Lung (tissue), 17 donors: ENCODE measurements at places on chromosomes 4 and X. TPM values are rescaled to one million over a fixed set of nuclear protein-coding genes. Genes with fewer than 3 reads are reported as not detected.

DNA sequence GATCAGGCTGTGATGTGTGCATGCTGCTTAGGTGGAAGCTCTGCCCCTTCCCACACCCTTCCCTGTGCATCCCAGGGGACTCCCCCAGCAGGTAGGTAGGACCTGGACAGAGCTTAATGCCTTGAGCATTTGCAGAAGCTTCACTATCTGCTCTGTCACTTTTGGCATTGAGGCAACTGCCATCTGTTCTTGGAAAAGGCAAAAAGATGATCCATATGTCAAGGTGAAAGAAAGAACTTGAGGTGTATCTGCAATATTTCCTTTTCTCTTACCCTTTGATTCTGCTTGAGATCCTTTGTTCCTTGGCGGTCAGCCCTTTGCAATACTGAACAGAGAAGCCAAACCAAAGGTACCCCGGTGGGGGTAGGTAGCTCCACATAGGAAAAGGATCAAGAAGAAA lies 37.1 kb upstream of the TBC1D9 start:
- H3K27me3 ChIP-seq: no peaks in the 10 kb centered on the region
- H3K4me3 ChIP-seq: no peak overlapping the region

GRCh38 chrX:123871309-123871708 lies 11.5 kb downstream of the XIAP start:
- H3K36me3 ChIP-seq: no peaks in the 10 kb centered on the region
- no peak overlapping the region for H3K4me3 ChIP-seq
- no peaks in the 10 kb centered on the region for H3K4me1 ChIP-seq
- H3K27me3 ChIP-seq: no peaks in the 10 kb centered on the region
- DNase-seq: no peak

GRCh38 chr4:31655328-31655727 lies 935.2 kb downstream of the PCDH7 start:
- H3K4me1 ChIP-seq: no peaks in the 10 kb centered on the region
- H3K27ac ChIP-seq: no peak overlapping the region
- H3K36me3 ChIP-seq: no peaks in the 10 kb centered on the region
- no peak for DNase-seq
- H3K4me3 ChIP-seq: no peak overlapping the region
- H3K27me3 ChIP-seq: no peaks in the 10 kb centered on the region

The RTL3 gene
- 0.28 TPM for total RNA-seq

DNA sequence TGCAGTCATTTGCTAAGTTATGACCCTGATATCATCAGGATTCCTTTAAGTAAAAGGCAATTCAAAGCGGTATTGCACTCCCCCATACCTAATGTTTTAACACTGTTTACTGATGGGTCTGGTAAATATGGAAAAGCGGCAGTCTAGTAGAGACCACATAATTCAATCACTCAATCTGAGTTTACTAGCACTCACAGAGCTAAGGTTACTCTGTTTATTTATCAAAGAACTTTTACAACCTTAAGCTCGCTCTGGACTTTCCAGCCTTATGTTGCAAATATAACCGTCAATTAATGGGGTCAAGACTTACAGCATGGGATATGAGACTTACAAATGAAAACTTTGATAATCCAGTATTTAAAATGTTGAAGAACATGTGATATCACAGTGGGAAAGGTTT lies 124.5 kb upstream of the ZCCHC13 start:
- no peaks in the 10 kb centered on the region for H3K36me3 ChIP-seq
- no peak for DNase-seq
- no peaks in the 10 kb centered on the region for H3K4me1 ChIP-seq
- H3K4me3 ChIP-seq: no peak overlapping the region

GRCh38 chrX:68568136-68568535 lies 69.3 kb downstream of the YIPF6 start:
- H3K36me3 ChIP-seq: no peaks in the 10 kb centered on the region
- no peak overlapping the region for H3K4me3 ChIP-seq
- H3K27ac ChIP-seq: no peak overlapping the region

The RAB40AL gene
- 1.4 TPM for total RNA-seq

The PLRG1 gene
- 61.4 TPM for total RNA-seq

- no peak overlapping the region for H3K4me3 ChIP-seq
- no peaks in the 10 kb centered on the region for H3K4me1 ChIP-seq
- no peaks in the 10 kb centered on the region for H3K36me3 ChIP-seq
- no peaks in the 10 kb centered on the region for H3K27me3 ChIP-seq
- H3K27ac ChIP-seq: no peak overlapping the region
These were observed 34.0 kb upstream of the GNPDA2 start for GRCh38 chr4:44760142-44760898.

GRCh38 chrX:133189195-133189594 lies 29.0 kb downstream of the TFDP3 start:
- no peaks in the 10 kb centered on the region for H3K4me1 ChIP-seq
- no peak overlapping the region for H3K4me3 ChIP-seq
- H3K27ac ChIP-seq: no peak overlapping the region
- H3K36me3 ChIP-seq: no peaks in the 10 kb centered on the region
- DNase-seq: no peak
- peaks cover 16% of the 10 kb centered on the region for H3K27me3 ChIP-seq

- H3K36me3 ChIP-seq: no peaks in the 10 kb centered on the region
- no peaks in the 10 kb centered on the region for H3K27me3 ChIP-seq
- H3K4me1 ChIP-seq: no peaks in the 10 kb centered on the region
These were observed 1290.1 kb downstream of the PCDH7 start for GRCh38 chr4:32010221-32010620.

The HELT gene
- not detected for total RNA-seq

- H3K27ac ChIP-seq: no peak overlapping the region
- H3K27me3 ChIP-seq: peaks cover 18% of the 10 kb centered on the region
- peaks cover 2% of the 10 kb centered on the region for H3K36me3 ChIP-seq
- no peaks in the 10 kb centered on the region for H3K4me1 ChIP-seq
- DNase-seq: no peak
These were observed 9.7 kb downstream of the RAP2C start for GRCh38 chrX:132209527-132209926.

DNA sequence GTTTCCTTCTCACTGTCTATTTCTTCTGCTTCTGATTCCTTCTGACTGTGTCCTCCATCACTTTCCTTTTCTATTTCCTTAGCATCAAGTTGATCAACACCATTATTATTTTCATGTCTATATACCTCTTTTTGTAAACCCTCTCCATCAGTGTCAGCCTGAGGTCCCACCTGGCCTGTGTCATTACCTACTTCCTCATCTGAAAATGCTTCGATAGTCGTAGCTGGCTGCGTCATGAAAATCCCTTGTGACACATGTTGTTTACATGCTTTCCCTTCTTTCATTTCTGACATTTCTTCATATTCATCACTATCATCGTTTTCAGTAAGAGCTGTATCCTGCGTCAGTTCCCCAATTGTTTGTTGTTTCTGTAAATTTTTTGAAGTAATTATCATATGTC lies 39.6 kb downstream of the RPGR start:
- H3K4me3 ChIP-seq: no peak overlapping the region
- no peaks in the 10 kb centered on the region for H3K4me1 ChIP-seq
- H3K27me3 ChIP-seq: peaks cover 22% of the 10 kb centered on the region
- H3K27ac ChIP-seq: no peak overlapping the region

- no peaks in the 10 kb centered on the region for H3K4me1 ChIP-seq
- peak; percentile 46 for DNase-seq
- no peak overlapping the region for H3K4me3 ChIP-seq
- H3K36me3 ChIP-seq: no peaks in the 10 kb centered on the region
- H3K27me3 ChIP-seq: peaks cover 6% of the 10 kb centered on the region
These were observed 64.1 kb downstream of the USP11 start for GRCh38 chrX:47296766-47297365.

The INTU gene
- total RNA-seq: 8.2 TPM

DNA sequence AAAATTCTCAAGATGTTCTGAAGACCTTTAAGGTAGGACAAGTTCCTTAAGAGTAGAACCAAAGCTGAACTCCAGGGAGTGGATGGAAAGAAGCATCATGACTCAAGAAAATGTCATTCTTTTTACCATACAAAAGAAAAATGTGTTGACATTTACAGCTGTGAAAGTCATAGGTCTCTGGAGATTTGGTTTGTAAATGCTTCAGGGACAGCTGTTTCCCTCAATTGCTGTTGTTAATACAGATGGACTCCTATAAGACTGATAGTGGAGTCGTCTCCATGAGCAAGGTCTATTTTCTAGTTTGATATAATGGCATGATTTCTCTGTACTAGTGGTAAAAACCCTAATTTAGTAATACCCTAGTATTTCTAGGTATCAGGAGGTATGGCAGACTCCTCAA lies 101.7 kb downstream of the PHOX2B start:
- no peak overlapping the region for H3K27ac ChIP-seq
- no peak overlapping the region for H3K4me3 ChIP-seq
- H3K27me3 ChIP-seq: no peaks in the 10 kb centered on the region
- peaks cover 5% of the 10 kb centered on the region for H3K4me1 ChIP-seq
- H3K36me3 ChIP-seq: peaks cover 11% of the 10 kb centered on the region

GRCh38 chr4:139736661-139737060 lies 71.0 kb downstream of the MGST2 start:
- peaks cover 12% of the 10 kb centered on the region for H3K4me1 ChIP-seq
- H3K27me3 ChIP-seq: no peaks in the 10 kb centered on the region
- no peaks in the 10 kb centered on the region for H3K36me3 ChIP-seq
- DNase-seq: no peak
- no peak overlapping the region for H3K4me3 ChIP-seq

DNA sequence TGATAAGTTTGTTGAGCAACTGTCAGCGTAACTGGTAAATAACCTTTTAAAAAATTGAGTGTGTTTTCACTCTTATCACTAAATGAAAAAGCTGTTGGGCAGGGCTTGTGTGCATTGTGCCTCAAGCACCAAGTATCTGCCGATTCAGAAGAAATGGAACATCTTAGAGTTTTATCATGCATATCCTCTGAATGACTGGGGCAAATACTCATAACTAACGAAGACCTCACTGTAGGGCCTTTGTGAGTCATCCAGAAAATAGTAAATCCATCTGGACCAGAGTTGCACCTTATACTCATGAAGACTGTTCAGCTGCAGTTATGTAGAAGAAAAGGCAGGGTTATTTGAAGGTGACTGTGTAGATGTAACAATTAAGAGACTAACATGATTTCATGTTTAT lies 222.1 kb downstream of the CAMK2D start:
- DNase-seq: no peak
- no peak overlapping the region for H3K27ac ChIP-seq
- H3K27me3 ChIP-seq: no peaks in the 10 kb centered on the region
- H3K36me3 ChIP-seq: peaks cover under 1% of the 10 kb centered on the region
- no peaks in the 10 kb centered on the region for H3K4me1 ChIP-seq

- H3K4me1 ChIP-seq: no peaks in the 10 kb centered on the region
- H3K27me3 ChIP-seq: no peaks in the 10 kb centered on the region
- no peaks in the 10 kb centered on the region for H3K36me3 ChIP-seq
- no peak for DNase-seq
- no peak overlapping the region for H3K4me3 ChIP-seq
These were observed 5.8 kb downstream of the WAS start for GRCh38 chrX:48689208-48689920.

DNA sequence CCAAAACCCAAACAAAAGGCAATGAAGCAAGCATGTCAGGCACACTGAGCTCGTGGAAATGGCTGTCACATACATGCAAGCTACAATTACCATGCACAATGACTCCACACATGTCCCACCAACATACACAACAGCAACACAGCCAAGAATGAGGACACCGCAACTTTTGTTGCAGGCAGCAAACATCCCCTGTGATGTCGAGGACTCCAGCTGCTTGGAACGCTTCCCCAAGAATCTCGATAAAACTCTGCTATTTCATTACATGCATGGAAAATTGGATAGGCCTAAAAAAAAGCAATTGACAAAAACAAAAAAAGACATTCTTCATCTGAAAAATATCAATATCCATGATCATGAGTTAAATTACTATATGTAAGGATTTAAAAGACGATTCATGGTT lies 11.8 kb downstream of the ANOS1 start:
- no peaks in the 10 kb centered on the region for H3K36me3 ChIP-seq
- no peaks in the 10 kb centered on the region for H3K27me3 ChIP-seq
- H3K27ac ChIP-seq: no peak overlapping the region
- H3K4me1 ChIP-seq: no peaks in the 10 kb centered on the region
- no peak for DNase-seq

The IQSEC2 gene
- 24.5 TPM for total RNA-seq

DNA sequence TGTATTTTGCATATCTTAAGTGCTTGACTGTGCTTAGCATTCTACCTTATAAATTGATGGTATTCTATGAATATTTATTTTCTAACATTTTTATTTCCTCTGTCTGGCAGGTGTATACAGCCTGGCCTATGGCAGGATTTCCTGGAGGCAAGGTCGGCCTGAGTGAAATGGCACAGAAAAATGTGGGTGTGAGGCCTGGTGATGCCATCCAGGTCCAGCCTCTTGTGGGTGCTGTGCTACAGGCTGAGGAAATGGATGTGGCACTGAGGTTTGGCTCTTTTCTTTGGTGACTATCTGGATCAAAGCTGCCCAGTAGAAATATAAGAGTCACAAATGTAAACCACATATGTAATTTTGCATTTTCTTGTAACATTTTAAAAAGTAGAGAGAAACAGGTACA lies 6.5 kb upstream of the NUDT6 start:
- no peak overlapping the region for H3K27ac ChIP-seq
- DNase-seq: no peak
- no peaks in the 10 kb centered on the region for H3K27me3 ChIP-seq
- no peaks in the 10 kb centered on the region for H3K4me1 ChIP-seq
- peaks cover 1% of the 10 kb centered on the region for H3K36me3 ChIP-seq

The CEP135 gene
- total RNA-seq: 6.3 TPM

DNA sequence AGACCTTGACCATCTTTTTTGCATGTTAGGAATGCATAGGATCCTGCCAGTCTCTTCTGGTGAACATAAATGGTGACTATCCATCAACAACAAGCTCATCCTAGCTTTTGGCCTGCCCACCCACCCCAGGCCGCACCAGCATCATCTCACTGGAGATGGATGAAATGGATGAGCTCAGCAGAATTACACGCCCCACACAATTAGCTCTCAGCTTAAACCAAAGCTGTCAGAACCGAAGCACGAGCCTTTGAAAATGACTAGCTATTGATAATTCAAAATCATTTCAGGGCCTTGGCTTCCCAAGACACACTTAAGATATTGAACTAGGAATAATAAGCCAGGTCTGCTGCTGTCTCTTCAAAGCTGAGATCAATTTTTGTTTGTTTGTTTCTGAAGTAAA lies 62.5 kb upstream of the MND1 start:
- no peaks in the 10 kb centered on the region for H3K27me3 ChIP-seq
- no peak overlapping the region for H3K27ac ChIP-seq

The SCD5 gene
- 21.4 TPM for total RNA-seq

The HGFAC gene
- 0.28 TPM for total RNA-seq

DNA sequence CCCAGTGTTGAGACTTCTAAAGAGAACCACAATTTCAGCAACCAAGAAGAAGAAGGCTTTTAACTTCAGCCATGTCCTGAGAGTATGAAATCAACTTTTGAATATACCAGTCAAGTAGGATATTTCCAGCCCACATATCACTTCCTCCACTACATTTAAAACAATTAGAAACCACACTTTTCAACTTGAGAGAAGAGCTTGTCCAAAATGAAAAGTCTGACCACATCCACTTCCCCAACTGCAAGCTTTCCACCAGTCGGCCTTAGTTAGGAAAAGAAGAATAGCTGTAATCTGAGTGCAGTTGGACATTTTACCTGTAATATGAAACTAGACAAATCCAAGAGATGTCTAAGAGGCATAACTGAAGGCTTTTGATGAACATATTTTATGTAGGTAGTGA lies 101.9 kb upstream of the SLC7A11 start:
- H3K27me3 ChIP-seq: no peaks in the 10 kb centered on the region
- DNase-seq: no peak
- H3K4me3 ChIP-seq: no peak overlapping the region
- H3K27ac ChIP-seq: no peak overlapping the region
- no peaks in the 10 kb centered on the region for H3K4me1 ChIP-seq
- H3K36me3 ChIP-seq: no peaks in the 10 kb centered on the region

The PRSS12 gene
- total RNA-seq: 55.0 TPM
